ENCODE measurements at places on chromosomes 2 and 18.

- no peak for DNase-seq
Observed at GRCh38 chr2:17864676-17865075, 13.8 kb upstream of the KCNS3 start.

- DNase-seq = no peak
Observed at GRCh38 chr2:145744541-145745386, 1224.8 kb upstream of the ZEB2 start.

GRCh38 chr2:237459226-237459625 is 27.8 kb upstream of the MLPH start:
- no peak for DNase-seq

- no peak for DNase-seq
Observed at GRCh38 chr2:1972948-1973347, 228.6 kb upstream of the PXDN start.

- no peak for DNase-seq
Observed at GRCh38 chr2:239256350-239256743, 144.5 kb downstream of the HDAC4 start.

DNA sequence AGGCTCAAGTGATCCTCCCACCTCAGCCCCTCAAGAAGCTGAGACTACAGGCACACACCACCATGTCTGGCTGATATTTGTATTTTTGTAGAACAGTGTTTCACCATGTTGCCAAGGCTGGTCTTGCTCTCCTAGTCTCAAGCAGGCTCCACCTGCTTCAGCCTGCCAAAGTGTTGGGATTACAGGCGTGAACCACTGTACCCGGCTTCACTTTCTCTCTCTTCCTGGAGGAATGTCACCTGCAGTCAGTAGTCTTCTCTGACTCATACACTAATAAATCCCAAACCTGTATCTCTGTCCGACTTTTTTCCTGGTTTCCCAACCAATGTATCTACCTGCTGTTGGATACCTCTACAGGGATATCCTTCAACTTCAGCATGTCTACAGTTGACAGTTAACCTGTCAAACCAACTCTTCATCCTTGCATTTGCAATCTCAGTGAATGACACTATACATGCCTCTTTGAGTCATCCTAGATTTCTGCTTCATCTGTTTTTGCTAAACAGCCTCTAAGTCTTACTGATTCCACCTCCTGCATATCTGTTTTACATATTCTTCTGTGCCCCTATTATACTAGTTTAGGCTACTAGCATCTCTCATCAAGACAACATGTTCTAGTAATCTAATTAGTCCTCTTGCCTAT is 54.5 kb downstream of the RBBP8 start:
- no peak for DNase-seq

- DNase-seq = no peak
Observed at GRCh38 chr2:134570676-134571075, 148.1 kb downstream of the TMEM163 start.

DNA sequence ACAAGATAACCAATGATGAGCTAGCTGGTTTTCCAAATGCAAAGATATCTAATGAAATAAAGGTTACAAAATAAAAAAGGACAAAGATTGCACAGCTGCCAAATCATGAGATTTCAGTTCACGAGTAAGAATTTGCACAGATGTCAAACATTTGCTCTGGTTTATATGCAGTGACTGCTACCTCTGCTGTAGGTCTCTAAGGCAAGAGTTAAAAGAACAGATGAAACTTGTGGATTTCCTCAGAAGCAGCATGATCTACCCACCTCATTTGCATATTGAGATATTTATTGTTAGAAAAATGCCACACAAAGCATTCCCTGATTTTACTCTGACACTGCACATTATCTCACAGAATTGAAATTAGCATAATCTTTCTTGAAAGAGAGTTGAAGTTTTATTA is 763.2 kb upstream of the ZEB2 start:
- no peak for DNase-seq

DNA sequence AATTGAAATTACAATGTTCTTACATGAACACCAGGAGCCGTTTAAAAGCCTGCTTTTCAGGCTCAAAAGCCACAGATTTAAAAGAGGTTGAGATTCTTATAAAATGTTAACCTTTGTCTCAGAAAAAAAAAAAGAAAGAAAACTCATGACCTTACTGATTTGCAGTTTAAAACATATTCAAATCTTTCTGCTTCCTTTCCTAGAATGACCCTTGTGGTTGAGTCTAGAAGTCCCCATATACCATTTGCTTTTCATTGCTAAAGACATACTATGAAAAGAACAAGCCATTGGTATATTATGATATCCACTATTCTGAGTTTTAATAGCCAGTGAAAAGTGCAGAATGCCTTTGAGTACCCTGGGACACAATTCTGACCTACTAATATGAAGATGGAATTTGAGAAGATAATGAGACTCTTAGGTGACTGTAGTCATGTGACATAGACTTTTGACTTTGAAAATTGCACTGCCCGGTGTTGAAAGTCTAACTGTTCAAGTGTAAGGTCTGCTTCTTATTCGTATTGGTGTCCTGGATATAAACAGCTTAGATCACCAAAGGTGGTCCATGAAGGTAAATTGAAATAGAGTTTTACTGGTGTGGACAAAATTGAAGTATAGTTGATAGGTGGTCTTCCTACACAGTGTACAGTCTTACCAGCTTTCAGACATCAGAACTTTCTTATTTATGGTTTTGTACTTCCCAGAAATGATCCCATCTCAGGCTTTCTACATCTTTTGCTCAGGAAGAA is 117.0 kb downstream of the DOCK10 start:
- DNase-seq = no peak

DNA sequence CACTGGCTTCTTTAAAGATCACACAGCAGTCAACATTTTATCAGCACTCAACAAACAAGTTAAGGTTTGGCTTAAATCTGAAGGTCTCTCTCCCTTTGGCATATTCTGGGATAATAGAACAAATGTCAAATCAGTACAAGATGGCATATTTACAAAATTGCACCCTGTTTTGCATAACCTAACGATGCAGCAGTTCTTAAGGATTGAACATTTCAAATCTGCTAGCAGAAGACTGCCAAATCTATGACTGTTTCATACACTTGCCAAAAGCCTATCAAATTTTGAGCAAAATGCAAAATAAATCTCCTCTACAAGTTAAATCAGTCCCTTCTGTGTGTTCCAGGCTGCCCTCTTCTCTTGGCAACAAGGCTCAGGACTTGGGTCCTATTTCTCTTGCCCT is 73.6 kb downstream of the DPP4 start:
- no peak for DNase-seq

GRCh38 chr2:151354807-151355206 is 2.6 kb upstream of the TNFAIP6 start:
- no peak for DNase-seq

- DNase-seq = no peak
Observed at GRCh38 chr2:227834423-227834822, 20.8 kb downstream of the CCL20 start.

GRCh38 chr2:5125017-5125730 is 567.0 kb upstream of the SOX11 start:
- DNase-seq = no peak

GRCh38 chr2:61536180-61536571 is 2.0 kb downstream of the XPO1 start:
- no peak for DNase-seq

DNA sequence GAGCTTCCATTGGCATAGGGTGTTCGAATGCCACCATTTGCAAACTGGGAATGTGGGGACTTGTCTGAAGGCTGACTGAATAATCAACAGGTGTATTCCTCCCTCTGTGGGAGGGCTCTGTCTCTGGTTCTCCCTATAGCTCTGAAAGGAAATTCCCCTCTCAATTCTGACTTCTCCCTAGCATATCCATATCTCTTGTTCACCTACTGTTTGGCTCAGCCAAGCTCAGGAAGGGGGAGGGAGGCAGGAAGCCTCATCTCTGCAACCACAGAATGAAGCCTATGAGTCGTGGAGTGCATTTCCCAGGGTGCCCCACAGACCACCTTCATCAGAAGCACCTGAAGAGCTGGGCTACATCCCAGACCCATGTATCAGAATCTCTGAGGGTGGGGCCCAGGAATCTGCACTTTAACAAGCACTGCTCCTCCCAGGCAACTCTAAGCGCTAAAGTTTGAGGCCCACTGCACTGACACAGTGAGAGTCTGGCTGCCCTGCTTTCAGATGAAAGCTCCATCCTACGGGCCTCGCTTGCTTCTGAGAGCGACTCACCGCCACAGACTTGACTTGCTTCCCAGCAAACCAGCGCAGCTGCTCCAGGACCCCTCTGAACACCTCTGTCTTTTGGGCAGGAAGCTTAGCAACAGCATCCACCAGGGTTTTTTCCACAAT is 32.0 kb downstream of the XDH start:
- DNase-seq = no peak

- no peak for DNase-seq
Observed at GRCh38 chr2:239891698-239892097, 133.4 kb downstream of the NDUFA10 start.

DNA sequence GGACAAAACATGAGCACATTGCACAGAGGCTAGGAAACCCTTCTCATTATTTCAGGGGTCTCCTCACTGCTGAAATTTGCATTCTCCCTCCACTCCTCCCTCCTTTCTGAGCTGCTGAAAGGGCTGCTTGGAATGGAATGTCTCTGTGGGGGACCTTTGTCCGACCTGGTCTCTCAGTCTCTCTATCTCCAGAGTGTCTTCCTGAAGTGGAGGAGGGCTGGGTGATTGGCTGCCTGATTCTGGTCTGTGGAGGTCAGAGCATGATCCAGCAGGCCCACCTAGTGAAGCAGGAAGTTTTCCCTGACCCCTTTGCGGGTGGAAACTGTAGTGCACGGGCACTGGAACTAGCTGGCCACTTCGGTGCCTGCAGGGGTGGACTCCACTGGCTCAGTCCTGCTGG is 560.5 kb upstream of the HS6ST1 start:
- no peak for DNase-seq

DNA sequence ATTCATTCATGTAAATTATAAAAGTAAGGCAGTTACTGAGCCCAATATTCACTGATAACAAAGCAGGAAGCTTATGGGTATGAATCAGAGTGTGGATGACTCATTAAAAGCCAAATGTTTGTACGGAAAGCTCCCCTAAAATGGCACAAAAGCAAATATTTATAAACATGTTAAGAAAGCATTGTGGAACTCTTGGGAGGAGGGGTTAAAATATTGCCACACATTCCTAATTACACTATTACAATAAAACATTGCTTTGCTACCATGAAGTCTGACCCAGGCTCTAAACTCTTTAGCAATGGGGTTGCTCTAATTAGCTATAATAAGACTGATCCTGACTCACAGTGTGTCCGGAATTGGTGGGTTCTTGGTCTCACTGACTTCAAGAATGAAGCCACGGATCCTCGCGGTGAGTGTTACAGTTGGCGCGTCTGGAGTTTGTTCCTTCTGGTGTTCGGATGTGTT is 110.9 kb downstream of the NAB1 start:
- DNase-seq = no peak

DNA sequence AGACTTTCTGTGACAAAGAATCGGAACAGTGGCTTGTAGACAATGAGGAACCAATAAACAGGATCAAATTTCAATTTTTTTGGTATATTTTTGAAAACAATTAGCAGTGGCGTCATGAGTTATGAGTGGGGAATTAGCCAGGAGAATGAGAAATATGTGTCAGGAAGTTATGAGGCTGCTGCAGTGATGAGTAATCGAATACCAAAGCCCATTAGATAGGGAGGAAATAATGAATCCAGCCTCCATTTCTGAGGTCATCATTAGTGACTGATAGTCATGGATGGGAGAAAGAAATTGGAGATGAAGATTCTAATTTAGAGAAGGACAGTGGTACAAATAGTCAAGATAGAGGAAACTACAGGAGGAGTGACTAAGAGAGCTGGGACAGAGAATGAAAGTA is 673.1 kb upstream of the VRK2 start:
- no peak for DNase-seq

DNA sequence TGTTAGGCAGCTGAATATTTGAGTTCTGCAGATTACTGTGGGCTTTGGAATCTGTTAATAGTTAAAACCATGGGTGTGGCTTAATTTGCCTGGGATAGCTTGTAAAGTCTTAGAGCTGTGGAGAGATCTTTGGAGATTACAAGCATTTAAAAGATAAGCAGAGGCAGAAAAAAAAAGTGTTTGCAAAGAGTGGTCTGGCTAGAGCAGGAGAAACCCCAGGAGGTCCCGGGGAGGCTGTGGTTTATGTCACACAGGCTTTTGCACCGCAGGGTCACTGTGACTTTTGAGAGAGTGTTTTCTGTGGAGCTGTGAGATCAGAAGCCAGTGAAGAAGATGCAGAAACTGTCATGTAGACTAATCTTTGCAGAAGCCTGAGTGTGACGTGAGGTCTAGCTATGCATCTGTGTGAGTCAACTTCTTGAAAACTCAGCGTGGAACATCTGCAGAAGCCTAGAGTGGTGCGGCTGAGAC is 49.0 kb downstream of the SETBP1 start:
- no peak for DNase-seq

DNA sequence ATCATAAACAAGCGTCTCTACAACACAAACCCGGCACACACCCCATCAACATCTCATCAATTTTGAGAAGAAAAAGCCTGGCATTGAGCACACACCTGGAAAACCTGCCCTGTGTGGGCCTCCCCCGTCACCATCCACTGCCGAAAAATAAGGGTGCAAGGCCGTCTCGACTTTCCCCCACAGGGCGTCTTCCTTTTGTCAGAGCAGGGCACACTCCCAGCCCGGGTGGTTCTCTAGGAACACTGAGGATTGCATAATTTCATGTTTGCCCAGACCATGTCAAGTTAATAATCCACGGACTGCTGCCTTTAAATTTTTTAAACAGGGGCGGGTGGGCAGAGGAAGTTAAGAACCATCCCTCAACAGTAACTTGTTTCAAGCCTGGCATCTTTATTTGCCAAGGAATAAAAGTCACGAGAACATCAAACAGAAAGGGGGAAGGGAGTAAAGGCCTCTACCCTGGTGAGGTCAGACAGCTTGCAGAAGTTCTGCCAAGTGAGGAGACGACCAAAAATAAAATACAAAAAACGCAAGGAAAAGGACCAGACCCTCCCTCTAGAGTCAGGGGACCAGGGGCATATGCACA is 2.1 kb downstream of the TFCP2L1 start:
- DNase-seq = no peak

- DNase-seq = no peak
Observed at GRCh38 chr2:216339456-216340279, 32.6 kb downstream of the MARCHF4 start.

GRCh38 chr2:75253526-75253925 is 54.2 kb upstream of the TACR1 start:
- DNase-seq = no peak

- no peak for DNase-seq
Observed at GRCh38 chr2:130749078-130749477, 6.3 kb upstream of the AMER3 start.

GRCh38 chr2:117470311-117471095 is 344.0 kb upstream of the DDX18 start:
- DNase-seq = no peak
